DND-41 (cell line): ENCODE measurements at places on chromosomes 2 and 18.
A peak's percentile ranks its signal among the peaks of the same experiment; 100 is the strongest.

GRCh38 chr2:201070948-201071478 is 458 bp downstream of the HYCC2 start:
- H3K27ac ChIP-seq: peak overlapping the region; percentile 92
- H3K27me3 ChIP-seq: no peaks in the 10 kb centered on the region
- peak overlapping the region; percentile 85 for H3K4me3 ChIP-seq

DNA sequence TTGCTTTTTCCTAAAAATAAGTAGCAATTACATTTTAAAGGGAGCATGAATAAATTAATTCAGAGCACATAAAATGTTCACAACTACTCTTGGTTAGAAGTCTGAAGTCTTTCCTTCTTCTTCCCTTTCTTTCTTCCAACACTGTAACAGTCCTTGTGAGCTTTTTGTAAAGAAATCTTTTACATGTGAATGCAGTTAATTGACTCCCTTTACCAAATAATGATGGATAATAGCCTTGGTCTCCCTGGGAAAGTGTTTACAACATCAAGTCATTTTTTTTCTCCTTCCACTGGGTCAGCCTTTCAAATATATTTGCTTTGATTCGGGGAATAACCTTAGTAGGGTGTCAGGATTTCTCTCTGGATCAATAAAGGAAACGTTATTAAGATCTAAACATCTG is 39.1 kb downstream of the CALCRL start:
- DNase-seq: no peak
- no peaks in the 10 kb centered on the region for H3K27me3 ChIP-seq
- H3K36me3 ChIP-seq: no peaks in the 10 kb centered on the region
- no peak overlapping the region for H3K4me3 ChIP-seq
- H3K27ac ChIP-seq: no peak overlapping the region

- H3K4me3 ChIP-seq: no peak overlapping the region
- no peaks in the 10 kb centered on the region for H3K27me3 ChIP-seq
- no peak for DNase-seq
- no peak overlapping the region for H3K27ac ChIP-seq
- no peaks in the 10 kb centered on the region for H3K36me3 ChIP-seq
Measured at GRCh38 chr18:65735155-65735554, 15.7 kb upstream of the CDH7 start.

GRCh38 chr2:168519534-168520308 is 63.6 kb downstream of the CERS6 start:
- no peaks in the 10 kb centered on the region for H3K36me3 ChIP-seq
- no peak overlapping the region for H3K27ac ChIP-seq
- H3K4me1 ChIP-seq: no peaks in the 10 kb centered on the region
- no peak for DNase-seq
- H3K4me3 ChIP-seq: no peak overlapping the region

DNA sequence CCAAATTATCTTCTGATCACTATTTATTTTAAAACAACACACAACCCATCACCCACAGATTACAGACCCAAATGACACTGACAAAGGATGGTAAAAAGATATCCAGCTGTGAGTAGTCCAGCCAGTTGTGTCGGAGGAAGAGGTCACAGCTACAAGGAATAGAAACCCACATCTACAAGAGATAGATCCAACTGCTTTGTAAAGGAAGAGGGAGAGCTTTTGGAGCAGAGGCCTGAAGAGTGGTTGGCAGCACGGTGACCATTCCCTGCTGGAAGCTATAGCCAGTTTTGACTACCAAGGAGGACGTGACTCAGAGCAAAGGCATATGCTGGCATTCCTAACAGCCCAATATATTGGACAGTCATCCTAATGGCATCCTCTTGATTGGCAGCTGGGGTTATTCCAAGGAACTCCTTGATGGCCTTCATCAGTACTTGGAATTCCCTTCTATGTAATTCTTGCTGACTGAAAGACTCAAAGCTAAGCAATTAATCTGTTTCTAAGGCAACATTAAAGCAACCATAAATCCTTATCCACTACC is 17.1 kb downstream of the SLC8A1 start:
- no peak overlapping the region for H3K4me3 ChIP-seq
- H3K36me3 ChIP-seq: peaks cover 3% of the 10 kb centered on the region; the same call in 1 of the 2 replicates
- no peak for DNase-seq
- no peaks in the 10 kb centered on the region for H3K27me3 ChIP-seq
- no peak overlapping the region for H3K27ac ChIP-seq

- H3K36me3 ChIP-seq: no peaks in the 10 kb centered on the region
- no peak overlapping the region for H3K4me3 ChIP-seq
- no peaks in the 10 kb centered on the region for H3K27me3 ChIP-seq
- no peak for DNase-seq
- H3K27ac ChIP-seq: no peak overlapping the region
- no peaks in the 10 kb centered on the region for H3K4me1 ChIP-seq
Measured at GRCh38 chr2:80145499-80145898, 159.1 kb downstream of the LRRTM1 start.
